ENCODE measurements at places on chromosomes 4 and X. TPM values are rescaled to one million over a fixed set of nuclear protein-coding genes. Genes with fewer than 3 reads are reported as not detected.

GRCh38 chrX:23364416-23364815, 29.8 kb downstream of the PTCHD1 start:
- DNase-seq = no peak

GRCh38 chr4:14221176-14221575, 593.7 kb upstream of the BOD1L1 start:
- DNase-seq = no peak

GRCh38 chr4:5812506-5813229, 80.2 kb downstream of the CRMP1 start:
- peak; percentile 9 for DNase-seq

GRCh38 chr4:15303052-15303641, 124.7 kb upstream of the C1QTNF7 start:
- no peak for DNase-seq

GRCh38 chr4:55216863-55217635, 91.7 kb upstream of the KDR start:
- DNase-seq = no peak

DNA sequence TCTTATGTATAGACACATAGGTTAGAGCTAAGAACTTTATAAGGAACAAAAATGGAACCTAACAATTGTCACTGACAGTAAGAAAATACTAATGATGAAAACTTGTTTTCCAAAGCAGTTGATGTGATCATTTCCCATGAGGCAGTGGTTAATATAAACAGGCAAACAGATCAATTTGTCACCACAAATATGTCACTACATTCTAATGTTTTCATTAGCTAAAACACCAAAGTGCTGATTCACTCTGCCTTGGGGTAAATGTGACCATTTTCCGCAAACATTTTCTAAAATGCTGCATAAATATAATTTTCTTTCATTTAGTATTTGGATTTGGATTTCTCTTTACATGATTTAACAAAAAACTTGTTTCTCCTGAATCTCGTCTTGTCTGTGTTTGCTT, 408.9 kb upstream of the CTSO start:
- DNase-seq = no peak

- DNase-seq = no peak
These were observed at the start of gene IL1RAPL1 for GRCh38 chrX:28586981-28587551. TSS of gene IL1RAPL1 (plus strand) at chrX:28587446.

DNA sequence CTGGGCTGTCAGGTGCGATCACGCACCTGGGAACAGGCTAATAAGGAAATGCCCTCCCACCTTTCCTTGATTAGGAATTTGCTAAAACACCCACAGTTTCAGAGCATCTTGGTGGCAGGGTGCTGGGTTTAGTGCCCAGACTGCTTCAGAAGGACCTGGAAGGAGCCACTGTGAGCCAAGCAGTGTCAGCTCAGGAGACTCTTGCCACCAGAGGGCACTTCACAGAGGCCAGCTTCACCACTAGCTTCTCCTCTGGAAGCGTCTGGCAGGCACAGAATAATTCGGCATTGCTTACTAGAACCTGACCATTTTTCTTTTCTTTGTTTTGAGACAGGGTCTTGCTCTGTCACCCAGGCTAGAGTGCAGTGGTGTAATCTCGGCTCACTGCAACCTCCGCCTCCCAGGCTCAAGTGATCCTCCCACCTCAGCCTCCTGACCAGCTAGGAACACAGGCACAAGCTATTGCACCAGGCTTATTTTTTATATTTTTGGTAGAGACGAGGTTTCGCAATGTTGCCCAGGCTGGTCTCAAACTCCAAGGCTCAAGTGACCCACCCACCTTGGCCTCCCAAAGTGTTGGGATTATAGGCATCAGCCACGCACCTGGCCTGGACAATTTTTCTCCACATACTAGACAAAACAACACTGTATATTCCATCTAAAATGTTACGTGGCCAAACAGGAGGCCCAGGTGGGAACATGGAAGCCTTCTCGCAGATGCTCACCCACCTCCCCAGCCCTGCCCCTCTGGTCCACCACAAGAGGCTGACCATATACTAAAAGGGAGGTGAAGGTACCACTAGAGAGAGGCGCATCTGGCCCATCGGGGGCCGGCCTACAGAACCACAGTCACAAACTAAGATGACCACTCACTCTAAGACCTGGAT, 14.1 kb downstream of the NOP14 start:
- DNase-seq = no peak

GRCh38 chr4:169167957-169168858, 102.5 kb downstream of the SH3RF1 start:
- DNase-seq = no peak

Gene REPS2
- polyA plus RNA-seq = 0.71 TPM
